Bronchial epithelial cell (primary cell): ENCODE measurements at places on chromosomes 3 and 15. TPM values are rescaled to one million over a fixed set of nuclear protein-coding genes. Genes with fewer than 3 reads are reported as not detected.

ZNF502 gene
- 4.4 and 5.8 TPM in 2 replicates for total RNA-seq

- no peak for DNase-seq
Measured at GRCh38 chr3:170863816-170864215, 6.2 kb downstream of the RPL22L1 start.

DNA sequence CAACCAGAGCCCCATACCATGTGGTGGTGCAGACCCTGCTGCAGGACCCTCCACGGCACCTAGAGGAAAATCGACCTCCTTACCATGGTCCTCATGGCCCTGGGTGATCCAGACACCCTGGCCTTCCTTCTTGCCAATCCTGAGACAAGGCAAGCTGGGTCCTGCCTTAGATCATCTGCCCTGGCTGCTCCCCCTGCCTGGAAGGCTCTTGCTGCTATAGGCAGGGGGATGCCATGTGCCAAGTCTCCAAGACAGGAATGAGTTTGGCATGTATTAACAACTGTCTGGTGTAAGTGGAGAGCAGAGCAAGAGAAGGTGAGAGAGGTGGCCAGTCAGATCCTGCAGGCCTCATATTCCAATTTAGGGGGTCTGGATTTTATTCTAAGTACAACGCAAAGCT is 7.5 kb downstream of the HEG1 start:
- DNase-seq, result peak; percentile 81

GRCh38 chr3:158528076-158528674 is 42.8 kb upstream of the MLF1 start:
- DNase-seq, result no peak

- peak; percentile 68 for DNase-seq
Measured at GRCh38 chr3:185365291-185366073, 2.5 kb downstream of the MAP3K13 start.

SMAD6 gene
- 0.79 TPM in 1 of 2 replicates, not detected in the other for total RNA-seq
